Activated CD4-positive, alpha-beta T cell treated with anti-CD3 and anti-CD28 coated beads, Interleukin-2, amount 50 U/mL, for 24 hours (primary cell): ENCODE measurements at places on chromosomes 5 and 9.

DNA sequence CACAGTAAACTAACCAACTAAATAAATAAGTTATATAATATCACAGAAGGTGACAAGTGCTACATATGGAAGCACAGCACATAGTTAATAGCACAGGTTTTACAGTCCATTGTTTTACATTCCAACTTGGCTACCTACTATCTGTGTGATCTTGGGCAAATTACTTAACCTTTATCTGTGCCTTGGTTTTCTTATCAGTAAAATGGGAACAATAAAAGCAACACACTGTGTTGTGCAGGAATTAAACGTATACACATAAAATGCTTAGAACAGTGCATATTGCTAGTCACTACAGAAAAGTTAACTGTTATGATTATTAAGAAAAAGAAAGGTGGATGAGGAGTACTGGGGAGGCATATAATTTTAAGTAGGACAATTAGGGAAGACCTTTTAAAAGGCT lies 42.8 kb upstream of the GOLGA1 start:
- DNase-seq: no peak

DNA sequence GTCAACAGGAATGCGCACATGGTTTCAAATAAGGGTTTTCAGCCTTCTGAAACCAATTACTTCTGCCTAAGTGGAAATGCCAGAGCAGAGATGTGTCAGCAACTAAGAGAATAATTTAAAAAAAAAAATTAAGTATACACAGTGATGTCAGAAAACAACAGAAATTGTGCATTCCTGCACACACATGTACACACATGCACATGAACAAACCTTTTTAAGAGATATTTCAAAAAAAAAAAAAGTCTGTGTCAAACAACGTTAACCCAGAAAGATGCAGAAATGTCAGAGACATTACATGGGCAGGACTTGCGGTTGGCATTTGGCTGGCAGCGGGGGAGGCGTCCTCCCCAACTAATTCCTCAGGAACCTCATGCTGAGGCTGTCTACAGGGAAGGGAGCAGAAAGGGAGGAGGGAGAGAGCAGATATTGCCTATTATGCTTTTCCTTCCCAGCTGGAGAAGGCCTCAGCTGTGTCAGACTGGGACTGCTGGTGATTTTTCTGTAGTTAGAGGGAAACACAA lies 536.9 kb upstream of the WWC1 start:
- DNase-seq: no peak

- peak; percentile 54 for DNase-seq
Observed at GRCh38 chr9:105405514-105406131, 42.2 kb upstream of the FSD1L start.

- no peak for DNase-seq
Observed at GRCh38 chr5:32712481-32713360, 1.6 kb downstream of the NPR3 start.

DNA sequence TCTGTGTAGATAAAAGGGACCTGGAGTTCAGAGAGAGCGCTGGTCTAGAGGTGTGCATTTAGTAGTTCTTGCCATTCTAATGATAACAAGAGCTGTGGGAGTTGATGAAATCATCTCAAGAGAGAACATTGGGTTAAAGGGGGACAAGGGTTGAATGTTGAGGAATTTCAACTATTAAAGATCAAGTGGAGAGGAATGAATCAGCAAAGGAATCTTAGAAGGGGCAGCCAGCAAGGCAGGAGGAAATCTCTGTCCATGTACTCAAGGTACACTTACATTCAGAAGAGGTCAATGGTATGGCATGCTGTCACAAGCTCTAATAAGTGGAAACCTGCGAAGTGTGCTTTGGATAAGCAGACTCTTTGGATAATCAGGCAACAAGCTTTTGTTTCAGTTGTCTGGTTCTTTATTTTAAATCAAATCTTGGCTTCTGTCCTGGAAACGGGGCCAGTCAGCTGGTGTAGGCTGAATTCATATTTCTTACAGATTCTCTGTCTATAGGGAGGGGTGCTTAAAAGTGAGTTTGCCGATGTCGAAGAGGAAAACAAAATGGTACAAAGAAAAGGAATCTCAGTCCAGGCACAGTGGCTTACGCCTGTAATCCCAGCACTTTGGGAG lies 320.5 kb upstream of the CD180 start:
- DNase-seq: no peak

GRCh38 chr5:150241298-150242160 lies 48.0 kb downstream of the CAMK2A start:
- DNase-seq: no peak

GRCh38 chr5:175920231-175920811 lies 47.8 kb downstream of the THOC3 start:
- DNase-seq: no peak

- no peak for DNase-seq
Observed at GRCh38 chr9:120917929-120918762, 8.4 kb downstream of the TRAF1 start.

GRCh38 chr9:70701163-70701562 lies 286.7 kb upstream of the KLF9 start:
- no peak for DNase-seq

DNA sequence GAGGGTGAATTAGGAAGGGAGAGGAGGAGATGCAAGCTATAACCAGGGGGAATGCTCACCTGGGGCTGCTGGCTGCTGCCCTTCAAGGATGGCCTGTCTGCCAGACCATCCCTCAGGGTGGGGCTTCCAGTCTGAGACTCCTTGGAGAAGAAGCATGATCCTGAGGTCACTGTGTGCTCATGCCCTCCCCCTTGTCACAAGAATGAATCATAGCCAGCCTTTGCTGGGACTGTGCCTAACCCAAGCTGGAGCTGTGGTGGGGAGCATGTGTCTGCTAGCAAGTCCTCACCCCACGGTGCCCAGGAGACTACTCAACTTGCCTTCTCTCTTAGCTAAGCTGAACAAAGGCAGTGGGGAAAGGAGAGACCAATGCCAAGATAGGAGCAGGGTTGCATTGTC lies 463.6 kb downstream of the SPOCK1 start:
- no peak for DNase-seq

- DNase-seq: no peak
Observed at GRCh38 chr5:71895546-71895945, 176.5 kb downstream of the CARTPT start.

DNA sequence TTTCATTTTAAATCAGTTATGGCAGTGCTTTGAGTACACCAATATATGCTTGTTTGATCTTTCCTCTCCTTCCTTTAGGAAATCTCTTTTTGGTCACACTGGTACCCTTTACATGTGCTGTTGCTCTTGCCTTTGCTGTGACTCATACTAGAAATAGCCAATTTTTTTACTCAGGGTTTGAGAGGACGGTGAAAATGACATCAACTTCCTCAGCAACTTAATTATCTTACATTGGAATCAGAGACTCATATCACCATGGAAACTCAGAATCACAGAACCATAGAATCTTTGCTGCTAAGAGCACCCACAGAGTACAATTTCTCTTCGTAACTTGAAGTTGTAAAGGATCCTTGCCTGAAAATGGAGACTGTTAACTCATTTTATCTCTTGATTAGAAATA lies 13.8 kb upstream of the ZNF300 start:
- DNase-seq: no peak

- DNase-seq: no peak
Observed at GRCh38 chr5:55572600-55572999, 37.8 kb upstream of the PLPP1 start.
